ENCODE measurements at places on chromosomes 16 and 17.

DNA sequence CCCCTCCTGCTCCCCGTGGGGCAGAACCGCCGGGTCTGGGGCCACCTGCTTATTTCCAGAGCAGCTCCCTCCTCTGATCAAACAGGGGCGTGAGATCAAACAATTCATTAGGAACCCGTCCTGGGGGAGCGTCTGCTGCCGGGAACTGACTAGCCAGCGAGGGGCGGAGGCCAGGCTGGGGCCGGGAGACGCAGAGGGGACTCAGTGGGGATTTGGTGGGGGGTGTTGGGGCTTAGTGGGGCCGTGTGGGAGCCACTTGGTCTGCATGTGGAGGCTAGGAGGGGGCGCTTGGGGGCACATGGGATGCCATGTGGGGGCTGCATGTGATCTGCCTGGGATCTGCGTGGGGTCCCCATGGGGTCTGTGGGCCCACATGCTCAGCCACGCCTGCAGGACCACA, 20.5 kb upstream of the CACNA1H start:
- DNase-seq: no peak

- peak; percentile 82 for DNase-seq
Measured at GRCh38 chr17:44095647-44096496, 25.3 kb downstream of the G6PC3 start.

DNA sequence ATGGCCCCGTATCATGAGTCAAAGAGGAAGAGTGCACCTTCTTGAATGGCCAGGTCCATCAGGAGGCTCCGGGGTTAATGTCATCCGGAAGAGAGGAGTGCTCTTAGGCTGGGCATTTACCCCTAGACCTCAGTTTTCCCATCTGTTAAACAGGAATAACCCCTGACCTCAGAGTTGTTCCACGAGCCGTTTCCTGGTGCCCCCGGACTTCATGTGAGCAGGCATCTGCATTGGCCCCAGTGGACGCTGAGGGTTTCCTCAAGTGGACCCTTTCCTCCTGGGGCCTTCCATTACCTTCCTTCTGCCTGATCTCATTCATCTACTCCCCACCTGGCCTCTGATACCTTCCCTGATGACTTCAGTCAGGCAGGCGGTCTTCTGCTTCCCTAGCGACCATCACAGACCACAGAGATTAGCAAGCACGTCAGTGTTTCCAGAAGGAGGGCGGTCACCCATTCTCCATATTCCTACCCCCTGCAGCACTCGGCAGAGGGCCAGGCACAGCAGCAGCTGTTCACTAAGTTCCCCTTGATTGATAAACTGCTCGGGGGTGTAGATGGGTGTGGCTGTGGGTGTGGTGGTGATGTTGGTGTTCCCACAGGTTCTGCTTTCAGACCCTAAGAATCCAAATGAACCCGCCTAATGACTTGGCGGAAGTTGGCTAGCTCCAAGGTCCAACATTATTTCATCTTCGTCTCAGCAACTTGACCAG, 346.6 kb upstream of the TNRC6C start:
- no peak for DNase-seq

- no peak for DNase-seq
Measured at GRCh38 chr17:9032151-9032550, 10.8 kb downstream of the NTN1 start.

GRCh38 chr16:16045296-16045695, 95.9 kb downstream of the ABCC1 start:
- no peak for DNase-seq

DNA sequence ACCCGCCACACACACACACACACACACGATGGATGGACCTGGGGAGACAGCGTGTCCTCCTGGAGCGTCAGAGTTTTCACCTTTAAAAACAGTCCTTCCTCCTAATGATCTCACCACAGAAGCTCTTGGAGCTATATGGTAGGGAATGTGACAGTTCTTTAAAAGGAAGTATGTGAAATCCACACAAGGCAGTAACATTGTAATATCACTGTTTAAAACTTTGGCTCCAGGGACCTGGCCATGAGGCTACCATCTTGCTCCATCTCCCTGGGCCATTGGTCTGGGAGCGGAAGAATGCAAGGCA, 302.4 kb downstream of the SOX9 start:
- DNase-seq: no peak

DNA sequence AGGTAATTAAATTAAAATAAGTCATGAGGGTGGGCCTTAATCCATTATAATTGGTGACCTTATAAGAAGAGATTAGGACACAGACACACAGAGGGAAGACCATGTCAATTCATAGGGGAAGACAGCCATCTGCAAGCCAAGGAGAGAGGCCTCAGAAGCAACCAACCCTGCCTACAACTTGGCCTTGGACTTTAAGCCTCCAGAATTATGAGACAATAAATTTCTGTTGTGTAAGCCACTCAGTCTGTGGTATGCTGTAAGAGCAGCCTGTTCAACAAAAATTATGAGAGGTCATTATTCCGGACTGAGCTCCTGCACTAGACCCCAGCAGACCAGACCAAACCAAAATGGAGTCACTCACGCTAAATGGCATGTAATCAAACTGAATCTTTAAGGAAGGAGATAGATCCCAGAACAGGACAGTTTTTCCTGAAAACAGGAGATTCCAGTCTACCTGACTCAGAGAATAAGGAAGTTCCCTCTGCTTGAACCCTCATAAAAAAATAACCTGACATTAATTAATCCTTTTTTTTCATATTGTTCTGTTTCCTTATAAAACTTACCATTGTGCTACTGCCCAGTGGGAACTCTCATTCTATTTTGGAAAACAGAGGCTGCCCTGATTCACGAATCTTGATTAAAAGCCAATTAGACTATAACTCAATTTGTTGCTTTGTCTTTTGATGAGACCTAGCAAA, 74.3 kb downstream of the DNAH3 start:
- no peak for DNase-seq

DNA sequence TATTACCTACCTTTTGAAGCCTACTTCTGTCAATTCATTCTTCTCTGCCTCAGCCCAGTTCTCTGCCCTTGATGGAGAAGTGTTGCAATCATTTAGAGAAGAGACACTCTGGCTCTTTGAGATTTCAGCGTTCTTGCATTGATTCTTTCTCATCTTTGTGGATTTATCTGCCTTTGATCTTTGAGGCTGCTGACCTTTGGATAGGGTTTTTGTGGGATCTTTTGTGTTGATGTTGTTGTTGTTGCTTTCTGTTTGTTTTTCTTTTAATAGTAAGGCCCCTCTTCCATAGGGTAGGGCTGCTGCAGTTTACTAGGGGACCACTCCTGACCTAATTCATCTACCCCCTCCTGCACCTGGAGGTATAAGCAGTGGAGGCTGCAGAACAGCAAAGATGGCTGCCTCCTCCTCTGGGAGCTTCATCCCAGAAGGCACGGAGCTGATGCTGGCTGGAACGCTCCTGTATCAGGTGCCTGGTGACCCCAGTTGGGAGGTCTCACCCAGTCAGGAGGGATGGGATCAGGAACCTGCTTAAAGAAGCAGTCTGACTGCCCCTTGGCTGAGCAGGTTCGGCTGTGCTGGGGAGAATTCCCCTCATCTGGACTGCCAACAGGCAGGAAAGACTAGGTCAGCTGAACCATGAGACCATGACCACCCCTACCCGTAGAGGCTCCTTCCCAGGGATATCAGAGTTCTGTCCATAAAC, 28.0 kb downstream of the NFATC3 start:
- no peak for DNase-seq

GRCh38 chr16:35794896-35795295, 2335.5 kb downstream of the TP53TG3F start:
- DNase-seq: no peak

GRCh38 chr17:46977348-46977747, 1.7 kb downstream of the RPRML start:
- DNase-seq: no peak

DNA sequence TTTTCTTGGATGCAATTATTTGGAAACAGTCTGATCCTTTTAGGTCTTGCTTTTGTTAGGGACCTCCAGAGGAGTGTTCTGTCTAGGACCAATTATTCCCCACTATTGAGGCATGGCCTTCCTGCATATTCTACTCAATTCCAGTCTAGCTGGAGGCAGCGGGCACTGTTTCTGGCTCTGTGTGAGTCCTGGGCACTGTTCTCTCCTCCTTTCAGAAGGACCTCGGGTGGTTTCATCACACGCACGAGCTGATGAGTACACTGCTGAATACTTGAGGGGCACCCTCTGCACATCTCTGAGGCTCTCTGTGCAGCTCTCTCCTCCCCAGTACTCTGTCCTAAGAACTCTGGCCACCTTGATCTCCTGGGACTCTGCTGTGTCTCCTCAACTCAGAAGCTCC, 30.7 kb downstream of the DYNLL2 start:
- no peak for DNase-seq

DNA sequence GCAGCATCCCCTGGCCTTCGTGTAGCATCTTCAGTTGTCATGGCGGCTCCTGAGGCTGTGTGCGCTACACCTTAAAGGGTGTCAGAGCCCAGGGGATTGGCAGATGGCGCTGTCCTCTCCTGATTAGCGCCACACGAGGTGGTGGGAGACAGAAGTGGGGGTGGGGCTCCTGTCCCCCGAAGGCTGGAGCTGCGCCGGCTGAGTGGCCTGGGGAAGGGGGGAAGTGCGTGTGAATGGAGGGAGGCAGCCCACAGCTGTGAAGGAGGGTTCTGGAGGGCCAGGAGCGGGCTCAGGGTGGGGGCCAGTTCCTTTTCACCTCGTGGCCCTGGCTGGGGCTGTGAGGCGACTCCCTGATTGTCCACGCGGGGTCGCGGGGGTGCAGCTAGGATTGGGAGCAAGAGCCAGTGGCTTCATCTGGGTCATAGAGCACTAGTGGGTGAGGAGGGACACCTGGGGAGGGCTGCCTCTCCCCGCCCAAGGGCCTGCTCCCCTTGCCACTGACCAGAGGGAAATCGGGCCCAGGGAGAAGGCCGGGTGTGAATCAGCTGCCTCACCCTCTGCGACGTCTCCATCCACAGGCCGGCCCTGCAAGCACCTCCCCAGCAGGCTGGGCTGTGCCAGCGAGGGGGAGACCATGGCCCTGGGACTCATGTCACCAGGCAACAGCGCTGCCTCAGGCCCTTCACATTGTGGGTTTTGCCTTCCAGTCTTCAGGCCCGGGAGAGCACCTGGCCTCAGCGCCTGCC, 14.1 kb downstream of the BAHCC1 start:
- DNase-seq: no peak

DNA sequence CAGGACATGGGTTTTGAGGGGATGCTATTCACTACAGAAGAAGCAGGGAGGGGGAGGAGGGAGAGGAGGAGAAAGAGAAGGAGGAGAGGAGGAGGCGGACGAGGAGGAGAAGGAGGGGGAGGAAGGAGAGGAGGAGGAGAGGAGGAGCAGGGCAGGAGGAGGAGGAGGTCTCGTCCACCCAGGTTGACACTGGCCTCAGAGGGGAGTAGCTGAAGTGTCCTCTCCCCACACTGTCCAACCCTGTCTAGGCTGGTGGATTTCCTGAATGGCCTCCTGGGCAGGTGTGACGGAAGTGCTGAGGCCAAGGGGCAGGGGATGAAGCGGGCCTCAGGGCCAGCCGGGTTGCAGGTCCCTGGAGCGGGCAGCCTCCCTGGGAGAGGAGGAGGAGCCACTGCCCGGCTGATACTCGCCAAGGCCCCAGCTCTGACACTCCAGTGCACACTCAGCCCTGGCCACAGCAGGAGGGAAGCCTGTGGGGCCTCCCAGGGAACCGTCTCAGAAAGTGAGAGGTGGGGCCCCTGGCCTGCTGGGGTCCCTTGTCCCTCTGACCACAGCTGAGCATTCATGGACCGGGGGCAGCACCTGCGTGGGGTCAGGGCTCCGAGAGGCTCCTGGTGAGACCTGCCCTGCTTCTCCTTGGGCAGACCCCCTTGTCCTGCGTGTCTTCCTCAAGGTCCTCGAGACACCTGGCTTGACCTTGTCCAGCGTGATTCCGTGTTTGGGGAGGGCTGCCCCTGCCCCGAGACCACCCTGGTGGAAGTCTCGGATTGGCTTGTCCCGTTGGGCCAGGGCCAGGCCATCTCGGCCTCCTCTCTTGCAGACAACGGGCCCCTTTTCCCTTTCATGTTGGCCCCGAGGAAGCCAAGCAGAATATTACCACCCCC, 200.6 kb upstream of the CIBAR2 start:
- no peak for DNase-seq

- peak; percentile 41 for DNase-seq
Measured at GRCh38 chr17:29682987-29683386, 60.3 kb upstream of the CORO6 start.

DNA sequence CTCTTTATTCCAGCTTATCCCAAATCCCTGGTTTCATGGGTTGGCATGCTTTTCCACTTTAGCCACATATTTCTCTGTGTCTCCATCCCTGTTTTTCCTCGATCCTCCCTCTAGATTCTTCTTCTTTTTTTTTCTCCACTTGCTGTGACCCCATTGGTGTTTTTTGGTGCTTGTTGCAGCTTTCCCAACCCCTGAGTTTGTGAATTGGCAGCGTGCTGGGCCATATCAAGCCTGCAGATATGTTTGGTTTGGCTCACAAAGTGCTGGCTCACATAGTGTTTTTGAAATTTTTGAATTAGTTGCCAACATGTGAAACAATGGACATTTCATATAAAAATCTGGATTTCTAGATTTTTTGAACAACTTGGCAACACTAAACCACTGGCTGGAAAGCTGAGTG, 8.8 kb downstream of the GPR139 start:
- no peak for DNase-seq

DNA sequence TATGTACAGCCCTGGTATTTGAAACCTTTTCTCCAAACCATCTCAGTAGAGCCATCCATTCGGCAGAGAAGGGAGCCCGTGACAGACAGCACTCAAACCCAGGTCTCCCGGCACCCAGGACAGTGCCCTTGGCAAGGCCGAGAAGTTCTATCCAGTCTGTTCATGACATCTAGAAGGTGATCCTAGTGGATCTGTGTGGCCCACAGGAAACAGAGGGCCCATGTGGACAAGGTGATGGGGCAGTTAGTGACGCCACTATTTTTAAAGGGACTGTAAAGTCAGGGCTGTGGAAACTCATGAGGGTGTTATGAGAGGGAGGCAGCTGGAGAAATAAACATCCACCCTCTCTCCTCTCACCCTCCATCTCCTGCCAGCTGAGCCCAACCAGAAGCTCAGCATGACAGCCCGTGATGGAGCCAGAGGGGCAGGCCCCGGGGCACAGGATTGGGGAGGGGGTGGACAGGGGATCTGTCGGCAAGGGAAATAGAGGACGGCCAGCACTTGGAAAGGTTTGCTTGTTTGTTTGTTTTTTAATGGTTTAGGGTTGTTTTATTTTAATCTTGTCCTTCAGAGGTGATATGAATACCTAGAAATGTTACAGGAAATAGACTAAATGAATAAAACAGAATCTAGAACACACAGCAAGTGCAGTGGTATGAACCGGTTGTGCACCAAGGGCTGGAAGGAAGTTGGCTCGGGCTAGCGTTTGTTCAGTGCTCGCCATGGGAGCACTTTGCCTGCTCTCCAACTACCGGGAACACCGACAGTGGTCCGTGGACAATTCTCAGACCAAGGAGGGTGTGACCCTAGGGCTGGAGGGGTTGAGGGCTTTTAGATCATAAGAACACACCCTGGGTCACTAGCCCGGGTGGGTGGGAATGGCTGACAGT, 17.1 kb downstream of the MYLK3 start:
- DNase-seq: no peak

DNA sequence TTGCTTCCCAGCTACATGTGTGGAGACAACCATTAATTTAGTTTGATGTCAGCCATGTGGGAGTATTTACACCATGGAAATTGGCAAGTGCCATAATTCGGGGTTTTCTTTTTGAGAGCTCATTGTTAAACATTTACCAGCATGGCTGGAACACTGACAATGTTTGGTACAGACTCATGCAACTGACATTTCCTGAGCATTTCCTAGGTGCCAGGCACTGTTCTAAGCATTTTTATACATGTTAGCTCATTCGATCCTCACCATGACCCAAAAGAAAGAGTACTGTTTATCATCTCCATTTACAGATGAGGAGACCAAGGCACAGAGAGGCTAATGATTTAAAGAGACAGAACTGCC, 86.9 kb downstream of the FOXL1 start:
- no peak for DNase-seq

Measured in retinal pigment epithelial cell (primary cell).